CD4-positive, alpha-beta T cell treated with Interleukin-1 beta for 1 hour (primary cell): ENCODE measurements at places on chromosomes 13 and 19.

DNA sequence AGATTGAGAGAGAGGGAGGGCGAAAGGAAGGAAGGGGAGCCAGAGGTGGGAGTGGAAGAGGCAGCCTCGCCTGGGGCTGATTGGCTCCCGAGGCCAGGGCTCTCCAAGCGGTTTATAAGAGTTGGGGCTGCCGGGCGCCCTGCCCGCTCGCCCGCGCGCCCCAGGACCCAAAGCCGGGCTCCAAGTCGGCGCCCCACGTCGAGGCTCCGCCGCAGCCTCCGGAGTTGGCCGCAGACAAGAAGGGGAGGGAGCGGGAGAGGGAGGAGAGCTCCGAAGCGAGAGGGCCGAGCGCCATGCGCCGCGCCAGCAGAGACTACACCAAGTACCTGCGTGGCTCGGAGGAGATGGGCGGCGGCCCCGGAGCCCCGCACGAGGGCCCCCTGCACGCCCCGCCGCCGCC lies at the start of gene TNFSF11:
Gene TNFSF11, plus strand, starts transcription at position 142 of the 400 bp plus-strand sequence. Its CDS starts 152 bp downstream, at position 294.
- no peak for DNase-seq

DNA sequence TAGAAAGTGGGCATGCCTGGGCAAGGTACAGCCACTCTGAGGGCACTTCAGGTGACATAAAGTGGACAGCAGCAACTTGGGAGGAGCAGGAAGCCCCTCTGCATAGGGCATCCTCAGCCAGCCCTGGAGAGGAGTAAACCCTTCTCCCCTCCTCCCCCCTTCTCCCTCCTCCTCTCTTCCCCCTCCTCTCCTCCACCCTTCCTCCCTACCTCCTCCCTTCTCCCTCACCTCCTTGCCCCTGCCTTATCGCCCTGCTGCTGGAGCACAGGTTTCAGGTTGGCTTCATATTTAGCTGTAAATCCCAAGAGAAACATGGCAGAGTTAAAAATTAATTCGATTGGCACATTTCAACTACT lies 30.5 kb upstream of the ATP12A start:
- no peak for DNase-seq

DNA sequence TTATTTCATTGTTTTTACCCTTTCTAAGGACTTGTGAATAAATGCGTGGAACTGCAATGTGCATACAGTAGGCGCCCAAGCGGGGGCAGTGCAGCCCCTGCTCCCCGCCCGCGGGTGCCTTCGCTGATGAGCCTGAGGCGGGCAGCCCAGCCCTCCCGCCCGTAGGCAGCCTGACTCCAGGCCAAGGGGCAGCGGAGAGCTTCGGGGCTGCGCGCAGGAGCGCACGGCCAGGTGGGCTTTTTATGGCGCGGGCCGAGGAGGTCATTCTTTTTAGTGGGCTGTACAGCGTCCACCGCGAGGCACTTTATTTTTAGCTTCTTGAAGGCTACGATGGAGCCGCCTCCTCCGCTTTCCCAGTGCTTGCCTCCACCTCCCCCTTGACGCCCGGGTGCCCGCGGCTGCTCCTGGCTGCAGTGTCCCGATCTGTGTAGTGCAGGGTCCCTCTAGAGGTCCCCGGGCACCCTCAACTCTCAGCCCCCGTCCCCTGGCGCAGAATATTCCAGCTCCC lies 60.5 kb downstream of the CCNE1 start:
- peak; percentile 12 for DNase-seq

DNA sequence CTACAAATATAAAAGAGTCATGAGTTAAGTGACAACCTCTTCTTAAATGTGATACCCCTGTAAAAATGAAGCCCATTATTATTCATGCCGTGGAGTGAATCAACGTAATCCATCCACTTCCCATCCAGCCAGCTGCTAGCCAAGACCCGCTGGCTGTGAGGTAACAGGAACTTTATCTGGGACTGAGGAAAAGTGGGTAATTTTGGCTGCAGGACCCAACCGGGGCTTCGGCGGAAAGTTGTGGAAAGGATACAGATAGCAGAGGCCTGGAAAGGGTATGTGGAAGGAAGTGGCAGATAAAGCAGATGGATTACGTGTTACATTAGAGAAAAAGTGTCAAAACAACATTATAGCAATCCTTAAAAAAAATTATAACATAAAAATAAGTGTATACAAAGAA lies 48.3 kb downstream of the SLC7A1 start:
- DNase-seq: no peak

DNA sequence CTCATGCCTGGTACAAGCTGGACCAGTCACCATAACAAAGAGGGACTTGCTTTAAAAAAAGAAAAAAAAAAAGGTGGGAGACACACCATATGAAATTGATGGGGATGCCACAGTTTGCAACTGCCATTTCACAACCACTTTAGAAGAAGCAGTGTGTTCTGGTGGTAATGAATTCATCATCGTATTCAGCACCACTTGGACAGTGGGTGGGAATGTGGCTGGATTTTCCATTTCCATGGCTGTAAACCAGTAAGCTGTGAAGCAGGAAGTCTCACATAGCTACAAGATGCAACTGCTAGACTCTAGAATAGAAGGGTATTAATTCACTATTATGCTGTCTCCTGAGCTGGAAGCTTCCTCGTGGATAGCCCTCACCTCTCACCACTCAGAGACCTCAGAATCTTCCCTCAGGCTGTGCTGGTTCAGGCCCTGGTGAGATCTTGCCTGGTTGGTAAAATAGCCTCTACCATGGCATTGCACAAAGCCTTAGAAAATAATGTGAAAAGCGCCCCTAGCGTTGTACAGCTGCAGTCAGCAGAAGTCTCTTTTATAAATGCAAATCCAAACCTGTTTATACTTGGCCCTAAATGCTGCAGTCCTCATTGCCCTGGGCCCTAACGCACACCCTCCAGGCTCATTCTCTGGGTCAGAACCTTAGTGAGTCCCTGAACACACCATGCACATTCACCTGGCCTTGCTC lies 150.7 kb downstream of the KCTD15 start:
- DNase-seq: no peak

DNA sequence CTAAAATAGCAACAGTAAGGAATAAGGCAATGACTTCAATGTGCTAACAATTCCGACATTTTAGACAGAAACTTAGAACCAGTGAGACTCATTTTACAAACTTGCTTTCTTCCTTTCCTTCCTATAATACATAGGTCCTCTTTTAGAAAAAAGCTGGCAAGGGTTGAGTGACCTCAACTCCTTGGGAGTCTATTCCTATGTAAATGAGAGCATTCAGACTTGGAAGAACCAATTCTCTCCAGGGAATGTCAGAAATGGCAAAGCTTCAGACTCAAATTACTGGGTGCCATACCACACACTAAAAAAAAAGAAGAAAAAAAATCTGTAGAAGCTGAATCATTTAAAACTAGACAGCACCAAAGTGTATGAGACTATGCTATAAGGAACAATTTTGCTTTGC lies 1328.2 kb downstream of the OLFM4 start:
- DNase-seq: no peak

DNA sequence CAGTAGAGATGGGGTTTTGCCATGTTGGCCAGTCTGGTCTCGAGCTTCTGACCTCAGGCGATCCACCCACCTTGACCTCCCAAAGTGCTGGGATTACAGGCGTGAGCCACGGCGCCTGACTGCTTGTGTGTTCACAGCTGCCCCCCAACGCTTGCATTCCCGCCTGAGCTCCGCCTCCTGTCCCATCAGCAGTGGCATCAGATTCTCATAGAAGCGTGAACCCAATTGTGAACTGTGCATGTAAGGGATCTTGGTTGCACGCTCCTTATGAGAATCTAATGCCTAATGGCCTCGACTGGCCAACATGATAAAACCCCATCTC lies 75.9 kb downstream of the GADD45B start:
- no peak for DNase-seq

DNA sequence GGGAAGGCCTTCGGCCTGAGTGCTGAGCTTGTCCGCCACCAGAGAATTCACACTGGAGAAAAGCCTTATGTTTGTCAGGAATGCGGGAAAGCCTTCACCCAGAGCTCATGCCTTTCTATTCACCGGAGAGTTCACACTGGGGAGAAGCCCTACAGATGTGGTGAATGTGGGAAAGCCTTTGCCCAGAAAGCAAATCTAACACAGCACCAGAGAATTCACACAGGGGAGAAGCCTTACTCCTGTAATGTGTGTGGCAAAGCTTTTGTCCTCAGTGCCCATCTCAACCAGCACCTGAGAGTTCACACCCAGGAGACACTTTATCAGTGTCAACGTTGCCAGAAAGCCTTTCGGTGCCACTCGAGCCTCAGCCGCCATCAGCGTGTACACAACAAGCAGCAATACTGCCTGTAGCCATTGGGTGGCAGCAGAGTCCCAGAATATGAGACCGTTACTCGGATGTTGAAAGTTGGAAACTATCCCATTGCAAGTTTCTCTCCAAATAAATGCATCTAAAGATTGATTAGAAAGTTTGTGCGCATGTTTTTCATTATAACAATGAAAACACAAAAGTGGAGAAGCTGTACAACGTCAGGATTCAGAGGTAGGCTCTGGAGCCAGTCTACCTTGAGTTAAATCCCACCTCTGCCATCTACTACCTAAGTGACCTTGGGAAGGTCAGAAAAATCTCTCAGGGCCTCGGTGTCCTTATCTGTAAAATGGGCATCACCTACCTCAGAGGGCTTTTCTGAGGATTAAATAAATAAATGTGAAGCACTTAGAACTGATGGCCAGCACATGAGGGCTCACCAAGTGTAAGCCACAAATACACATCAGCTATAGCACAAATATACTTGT lies 21.1 kb downstream of the ZNF473 start:
- peak; percentile 67 for DNase-seq
